ENCODE measurements at places on chromosomes 11 and 22. TPM values are rescaled to one million over a fixed set of nuclear protein-coding genes. Genes with fewer than 3 reads are reported as not detected.

The DMC1 gene
- total RNA-seq, result 10.8 TPM

The MCHR1 gene
- total RNA-seq, result not detected

The SAA1 gene
- not detected for total RNA-seq

The CEND1 gene
- 1.1 TPM for total RNA-seq

The SLC6A5 gene
- total RNA-seq, result not detected

The OR51B4 gene
- total RNA-seq, result not detected

The RIC3 gene
- total RNA-seq, result 12.1 TPM

The TMEM191B gene
- total RNA-seq, result 1.3 TPM

The KCNK7 gene
- 0.66 TPM for total RNA-seq

The FKBP2 gene
- total RNA-seq, result 27.7 TPM

The CCDC116 gene
- not detected for total RNA-seq

The RHOD gene
- total RNA-seq, result 0.89 TPM
